ENCODE measurements at places on chromosomes 1 and 21. TPM values are rescaled to one million over a fixed set of nuclear protein-coding genes. Genes with fewer than 3 reads are reported as not detected.

Gene CMPK1
- total RNA-seq, result 60.4 TPM

DNA sequence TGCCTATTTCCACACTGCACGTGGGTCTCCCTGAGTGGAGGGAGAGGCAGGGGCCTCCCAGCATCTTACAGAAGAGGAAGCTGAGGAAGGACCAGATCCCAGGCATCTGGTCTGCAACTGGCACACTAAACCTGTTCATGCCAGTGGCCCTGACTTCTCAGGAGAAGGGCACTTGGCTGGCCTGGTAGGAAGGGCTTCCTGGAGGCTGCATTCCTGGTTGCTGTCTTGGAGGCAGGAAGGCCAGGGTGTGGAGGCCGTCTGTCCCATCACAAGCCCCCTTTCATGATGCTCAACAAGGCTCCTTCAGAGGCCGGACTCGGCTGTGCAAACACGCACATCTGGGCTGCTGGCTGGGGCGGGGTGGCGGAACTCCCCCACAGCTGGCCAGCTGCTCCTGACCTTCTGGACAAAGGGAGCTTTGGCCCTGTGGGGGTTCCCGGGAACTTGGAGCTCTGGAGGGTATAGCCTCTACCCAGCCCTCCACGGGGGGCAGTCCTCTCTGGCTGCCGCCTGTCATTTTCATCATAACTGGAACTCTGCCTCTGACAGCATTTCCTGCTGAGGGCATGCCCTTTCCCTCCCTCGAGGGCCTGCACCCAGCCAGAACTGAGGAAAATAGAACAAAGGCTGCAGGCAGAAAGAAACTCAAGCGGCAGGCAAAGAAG, 39.2 kb upstream of the POU3F1 start:
- no peak overlapping the region for H3K27ac ChIP-seq
- peaks cover 9% of the 10 kb centered on the region for H3K4me1 ChIP-seq
- H3K27me3 ChIP-seq, result peaks cover 6% of the 10 kb centered on the region
- DNase-seq, result no peak
- no peaks in the 10 kb centered on the region for H3K36me3 ChIP-seq

DNA sequence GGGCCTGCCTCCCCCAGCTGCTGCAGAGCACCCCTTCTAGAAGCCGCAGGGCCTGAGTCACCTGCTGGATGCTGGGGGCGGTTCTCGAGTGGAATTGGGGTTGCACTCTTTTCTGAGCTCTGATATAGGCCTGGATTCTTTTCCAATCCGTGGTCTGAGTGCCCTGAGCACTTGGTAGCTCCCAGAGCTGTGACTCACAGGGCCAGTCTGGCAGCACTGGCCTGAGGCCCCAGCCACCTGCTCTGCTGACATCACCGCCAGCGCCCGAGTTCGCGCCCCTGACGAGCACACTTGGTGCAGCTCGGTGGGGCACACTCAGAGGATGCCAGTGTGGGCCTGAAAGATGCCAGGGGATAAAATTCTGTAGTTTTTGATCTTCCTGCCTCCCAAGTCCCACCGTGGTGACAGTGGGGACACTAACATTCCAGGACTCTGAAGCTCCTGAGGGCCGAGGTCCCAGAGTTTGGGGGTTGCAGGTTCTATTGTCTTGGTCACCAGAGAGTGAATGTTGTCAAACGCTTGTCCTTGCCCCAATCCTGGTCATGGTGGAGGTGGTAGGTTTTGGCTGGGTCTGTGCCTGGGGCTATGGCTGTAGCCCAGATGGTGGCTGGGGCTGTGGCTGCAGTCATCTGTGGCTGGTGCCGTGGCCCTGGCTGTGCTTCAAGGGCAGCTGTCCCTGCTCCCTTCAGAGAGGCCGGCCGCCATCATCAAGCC, 74.6 kb downstream of the OBSCN start:
- H3K4me3 ChIP-seq, result no peak overlapping the region
- H3K4me1 ChIP-seq, result no peaks in the 10 kb centered on the region
- H3K27ac ChIP-seq, result no peak overlapping the region
- H3K36me3 ChIP-seq, result no peaks in the 10 kb centered on the region
- peaks cover 2% of the 10 kb centered on the region for H3K27me3 ChIP-seq

DNA sequence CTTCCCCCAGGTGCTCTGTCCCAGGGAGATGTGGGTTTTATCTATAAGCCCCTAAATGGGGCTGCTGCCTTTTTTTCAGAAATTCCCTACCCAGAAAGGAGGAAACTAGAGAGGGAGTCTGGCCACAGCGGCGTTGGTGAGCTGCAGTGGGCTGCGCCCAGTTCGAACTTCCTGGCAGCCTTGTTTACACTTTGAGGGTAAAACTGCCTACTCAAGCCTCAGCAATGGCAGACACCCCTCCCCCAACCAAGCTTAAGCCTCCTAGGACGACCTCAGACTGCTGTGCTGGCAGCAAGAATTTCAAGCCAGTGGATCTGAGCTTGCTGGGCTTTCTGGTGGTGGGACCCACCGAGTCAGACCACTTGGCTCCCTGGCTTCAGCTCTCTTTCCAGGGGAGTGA, 46.2 kb upstream of the PAPPA2 start:
- no peaks in the 10 kb centered on the region for H3K4me1 ChIP-seq
- no peak overlapping the region for H3K27ac ChIP-seq
- no peak for DNase-seq
- H3K36me3 ChIP-seq, result no peaks in the 10 kb centered on the region
- H3K27me3 ChIP-seq, result peaks cover 3% of the 10 kb centered on the region
- H3K4me3 ChIP-seq, result no peak overlapping the region

Gene RGSL1
- not detected for total RNA-seq

GRCh38 chr1:8871965-8872399, 6.5 kb downstream of the ENO1 start:
- H3K4me3 ChIP-seq, result no peak overlapping the region
- peaks cover 4% of the 10 kb centered on the region for H3K27me3 ChIP-seq
- H3K36me3 ChIP-seq, result peaks cover 4% of the 10 kb centered on the region
- H3K27ac ChIP-seq, result no peak overlapping the region
- no peak for DNase-seq
